ENCODE measurements at places on chromosomes 2 and 18.
A peak's percentile ranks its signal among the peaks of the same experiment; 100 is the strongest.

DNA sequence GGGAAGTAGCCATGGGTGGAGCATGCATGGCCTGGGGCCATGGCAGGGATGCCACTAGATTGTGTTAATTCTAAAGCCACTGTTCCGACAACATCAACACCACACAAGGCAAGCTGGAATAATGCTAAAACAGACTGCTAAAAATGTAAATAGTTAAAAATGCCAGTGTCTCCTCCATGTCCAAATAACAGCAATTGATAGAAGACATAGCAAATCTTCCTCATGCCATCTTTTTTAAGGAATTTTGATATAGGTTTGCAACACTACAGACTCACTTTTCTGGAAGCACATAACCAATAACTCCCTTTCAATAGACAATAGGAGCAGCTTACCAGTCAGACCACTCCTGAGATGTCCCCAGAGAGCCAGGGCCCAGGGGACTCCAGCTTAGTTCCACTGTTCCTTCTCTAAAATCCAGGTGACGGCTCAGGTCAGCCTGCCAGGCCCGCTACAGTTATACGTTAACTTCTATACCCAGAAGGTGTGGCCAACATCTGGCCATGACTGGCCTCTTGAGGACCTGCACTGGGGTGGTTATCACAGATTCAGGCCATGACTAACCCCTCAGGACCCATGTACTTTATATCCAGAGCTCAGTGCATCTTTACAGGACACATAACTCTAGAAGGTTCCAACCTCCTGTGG, 20.3 kb downstream of the TUBB6 start:
- no peak for DNase-seq

- no peak for DNase-seq
These were observed 29.2 kb downstream of the AGAP1 start for GRCh38 chr2:235523021-235523420.

GRCh38 chr2:172736424-172737174, 954 bp downstream of the RAPGEF4 start:
- DNase-seq = no peak

GRCh38 chr18:50203801-50204604, 9.1 kb upstream of the MYO5B start:
- DNase-seq = peak; percentile 8
